ENCODE measurements at places on chromosomes 16 and 17.

DNA sequence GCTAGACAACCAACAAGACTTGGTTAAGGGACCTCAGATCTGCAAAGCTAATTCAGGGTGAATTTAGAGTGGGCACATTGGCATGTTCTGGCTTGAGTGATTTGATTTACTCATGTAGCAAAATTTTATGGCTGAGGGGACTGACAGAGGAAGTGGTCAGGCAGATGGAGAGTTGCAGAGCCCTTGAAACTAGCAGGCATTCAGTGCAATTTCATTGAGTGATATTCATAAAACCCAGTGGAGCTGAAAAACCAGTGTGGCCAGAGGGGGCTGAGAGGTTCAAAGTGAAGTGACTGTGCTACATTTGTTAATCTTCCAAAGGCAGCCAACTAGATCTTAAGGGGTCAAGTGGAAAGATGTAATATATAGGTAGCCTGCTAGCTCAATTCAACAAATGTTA lies 2.2 kb upstream of the TMEM94 start:
- no peak for DNase-seq

- no peak for DNase-seq
Observed at GRCh38 chr16:27386674-27387073, 15.3 kb upstream of the IL21R start.

GRCh38 chr16:12589676-12590075 lies 214.0 kb downstream of the CPPED1 start:
- DNase-seq: no peak

DNA sequence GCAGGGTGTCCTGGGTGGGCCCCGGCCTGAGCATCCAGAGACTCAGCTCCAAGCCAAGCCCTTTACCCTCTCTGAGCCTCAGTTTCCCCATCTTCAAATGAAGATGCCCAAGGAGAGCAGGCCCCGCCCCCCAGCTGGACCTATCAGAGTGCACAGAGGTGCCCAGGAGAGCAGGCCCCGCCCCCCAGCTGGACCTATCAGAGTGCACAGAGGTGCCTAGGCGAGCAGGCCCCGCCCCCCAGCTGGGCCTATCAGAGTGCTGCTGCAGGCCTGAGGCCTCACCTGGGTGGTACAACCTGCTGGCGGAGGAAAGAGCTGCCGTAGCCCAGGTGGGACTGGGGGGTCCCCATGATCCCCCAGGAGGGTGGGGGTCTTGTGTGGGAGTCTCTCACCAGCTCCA lies 3.4 kb upstream of the SSTR5 start:
- no peak for DNase-seq

DNA sequence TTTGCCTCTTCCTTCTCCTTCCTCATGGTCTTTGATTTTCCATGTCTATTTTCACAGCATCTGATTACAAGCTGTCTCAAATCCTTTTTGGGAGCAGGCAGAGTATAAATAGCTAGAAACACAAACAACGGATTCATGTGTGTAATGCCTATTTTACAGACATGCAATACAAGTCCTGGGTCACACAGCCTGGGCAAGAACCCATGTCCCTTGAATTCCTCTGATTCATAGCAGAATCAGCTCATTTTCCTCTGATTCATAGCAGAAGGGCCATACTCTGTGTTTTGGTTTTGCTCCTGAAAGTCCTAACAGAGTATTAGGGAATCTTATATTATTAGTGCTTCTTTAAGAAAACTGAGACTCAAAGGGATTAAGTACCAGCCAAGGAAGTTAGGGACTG lies 71.3 kb downstream of the IRX5 start:
- no peak for DNase-seq

GRCh38 chr17:43994272-43995149 lies 9.9 kb upstream of the NAGS start:
- no peak for DNase-seq

- DNase-seq: no peak
Observed at GRCh38 chr17:7509937-7510336, 25.8 kb downstream of the POLR2A start.

- DNase-seq: no peak
Observed at GRCh38 chr17:34024806-34025551, 230.1 kb upstream of the CCL2 start.

DNA sequence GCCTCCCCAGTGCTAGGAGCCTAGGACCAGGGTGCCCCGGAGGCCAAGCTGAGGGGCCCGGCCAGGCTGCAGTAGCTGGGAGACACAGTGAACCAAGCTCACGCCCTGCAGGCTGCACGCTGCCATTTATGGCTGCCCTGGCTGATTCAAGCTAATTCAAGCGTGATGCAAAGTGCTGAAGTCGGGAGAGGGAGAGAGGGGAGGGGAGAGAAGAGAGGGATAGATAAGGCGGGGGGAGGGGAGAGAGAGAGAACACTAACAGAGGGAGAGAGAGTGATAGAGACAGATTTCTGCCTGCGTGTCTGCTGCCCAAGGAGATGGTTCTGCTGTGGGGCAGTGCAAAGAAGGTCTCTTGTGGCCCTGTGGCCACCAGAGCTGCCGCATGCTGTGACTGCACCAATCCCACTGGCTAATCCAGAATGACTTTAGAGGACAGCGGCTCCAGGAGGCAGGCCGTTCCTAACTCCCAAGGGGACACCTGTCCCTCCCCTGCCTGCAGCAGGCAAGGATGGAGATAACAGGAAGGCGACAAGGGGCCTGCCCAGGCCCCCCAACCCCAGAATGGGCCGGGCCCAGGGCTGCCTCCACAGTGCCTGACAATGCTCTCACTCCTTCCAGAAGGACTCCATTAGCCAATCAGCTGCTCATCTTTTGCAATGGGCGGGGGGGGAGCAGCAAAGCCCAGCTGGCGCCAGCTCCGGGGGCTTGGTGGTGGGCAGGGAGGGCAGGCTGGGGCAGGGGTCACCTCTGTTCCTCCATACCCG lies 12.9 kb downstream of the MXRA7 start:
- no peak for DNase-seq

DNA sequence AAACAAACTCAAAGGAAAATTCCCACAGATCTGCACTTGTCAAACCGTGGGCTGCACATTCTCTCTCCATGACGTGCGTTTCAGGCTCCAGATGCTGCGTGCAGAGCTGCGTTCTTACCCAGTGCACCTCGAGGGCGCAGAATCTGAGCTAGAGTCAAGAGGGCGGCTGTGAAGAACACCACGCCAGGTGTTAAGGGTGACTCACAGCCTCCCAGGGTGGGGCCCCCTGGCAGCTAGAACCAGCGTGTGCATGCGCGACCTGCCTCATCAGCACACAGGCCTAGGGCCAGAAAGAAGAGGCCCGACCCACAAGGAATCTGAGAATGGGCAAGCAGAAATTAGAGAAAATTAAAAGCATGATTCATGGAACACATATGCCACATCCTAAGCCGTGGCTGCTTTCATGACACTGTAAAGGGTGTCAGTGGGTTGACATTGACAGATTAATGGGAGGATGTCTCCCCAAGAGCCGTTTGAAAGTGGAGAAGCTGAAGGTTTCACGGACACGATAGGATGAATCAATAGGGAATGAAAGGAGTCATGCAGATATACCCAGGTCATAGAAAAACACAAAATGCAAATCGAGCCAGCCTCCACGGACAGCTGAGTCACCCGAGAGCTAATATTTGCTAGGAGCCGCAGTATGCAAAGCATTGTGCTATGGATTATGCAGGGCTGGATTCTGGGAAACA lies 29.0 kb downstream of the MARCHF10 start:
- DNase-seq: peak; percentile 57

DNA sequence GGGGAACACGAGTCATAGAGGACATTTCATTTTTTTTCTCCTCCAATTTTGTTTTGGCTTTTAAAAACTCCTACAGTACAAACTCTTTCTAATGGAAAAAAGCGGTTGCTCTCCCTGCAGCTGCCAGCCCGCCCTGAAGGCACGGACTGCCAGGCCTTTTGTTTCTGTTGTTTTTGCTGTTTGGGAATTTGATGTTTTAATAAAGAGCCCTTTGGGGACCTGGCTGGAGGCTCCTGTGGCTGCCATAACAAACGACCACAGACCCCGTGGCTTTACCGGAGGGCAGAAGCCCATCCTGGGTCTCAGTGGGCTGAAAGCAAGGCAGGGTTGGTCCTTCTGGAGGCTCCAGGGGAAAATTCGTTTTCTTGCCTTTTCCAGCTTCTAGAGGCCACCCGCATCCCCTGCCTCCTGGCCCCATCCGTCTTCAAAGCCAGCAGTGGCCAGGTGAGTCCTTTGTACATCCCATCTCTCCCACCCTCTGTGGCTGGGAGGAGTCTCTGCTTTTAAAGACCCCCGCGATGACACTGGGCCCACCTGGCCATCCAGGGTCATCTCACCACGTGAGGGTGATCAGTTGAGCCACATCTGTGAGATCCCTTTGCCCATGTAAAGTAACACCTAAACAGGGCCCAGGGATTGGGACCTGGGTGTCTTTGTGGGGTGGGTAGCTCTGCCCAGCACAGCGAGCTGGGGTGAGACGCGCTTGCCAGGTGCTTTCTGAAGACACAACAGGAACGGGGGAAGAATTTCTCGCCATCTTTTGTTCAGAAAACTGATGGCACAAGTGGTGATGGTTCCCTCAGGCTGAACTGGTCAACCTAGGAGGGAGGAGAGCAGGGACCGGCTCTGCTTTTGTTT lies 113.9 kb downstream of the BANP start:
- no peak for DNase-seq

GRCh38 chr17:41322903-41323895 lies 7.7 kb upstream of the KRTAP17-1 start:
- DNase-seq: no peak

DNA sequence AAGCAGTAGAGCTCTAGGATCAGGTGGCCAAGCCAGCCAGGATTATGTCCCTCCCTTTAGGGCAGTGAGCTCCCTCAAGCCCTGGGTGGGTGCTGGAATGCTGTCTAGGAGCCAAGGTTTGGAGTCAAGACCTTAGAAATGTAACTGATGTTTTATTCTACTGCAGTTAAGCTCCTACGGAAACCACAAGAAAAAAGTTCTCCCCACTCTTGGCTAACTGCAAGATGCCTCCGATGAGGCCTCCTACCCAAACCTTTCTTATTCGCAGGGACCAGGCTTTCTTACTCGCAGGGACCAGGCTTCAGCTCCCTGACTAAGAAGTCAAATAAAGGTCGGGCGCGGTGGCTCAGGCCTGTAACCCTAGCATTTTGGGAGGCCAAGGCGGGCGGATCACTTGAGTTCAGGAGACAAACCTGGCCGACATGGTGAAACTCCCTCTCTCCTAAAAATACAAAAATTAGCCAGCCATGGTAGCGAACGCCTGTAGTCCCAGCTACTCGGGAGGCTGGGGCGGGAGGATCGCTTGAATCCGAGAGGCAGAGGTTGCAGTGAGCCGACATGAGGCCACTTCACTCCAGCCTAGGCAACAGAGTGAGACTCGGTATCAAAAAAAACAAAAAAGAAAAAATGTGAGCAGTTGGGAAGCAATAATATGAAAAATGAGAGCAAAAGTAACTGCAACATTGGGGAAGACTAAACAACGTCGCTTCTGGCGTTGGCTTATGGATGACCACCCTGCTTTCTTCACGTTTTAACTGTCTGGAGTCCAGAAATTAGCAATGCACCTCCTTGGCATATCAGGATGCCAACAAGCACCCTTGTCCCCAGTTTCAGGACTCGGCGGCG lies 31.7 kb upstream of the ARL4D start:
- no peak for DNase-seq

DNA sequence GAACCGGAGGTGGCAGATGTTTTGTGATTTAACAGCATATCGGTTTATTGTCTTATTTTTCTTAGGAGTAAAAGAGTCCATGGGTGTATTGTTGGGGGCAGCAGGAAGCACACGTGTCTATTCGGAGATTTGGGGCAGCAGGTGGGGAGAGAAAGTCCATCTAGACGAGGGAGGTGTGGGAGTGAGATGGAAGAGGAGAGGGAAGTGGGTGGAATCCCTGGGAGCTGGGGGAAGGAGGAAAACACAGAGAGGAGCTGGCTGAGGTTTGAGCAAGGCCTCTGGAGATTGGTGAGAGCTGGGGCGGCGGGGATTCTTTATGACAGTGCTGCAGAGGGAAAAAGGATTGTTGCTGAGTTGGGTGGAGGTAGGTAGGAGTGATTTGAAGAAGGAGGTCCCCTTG lies 72.1 kb downstream of the PRKCB start:
- DNase-seq: no peak

GRCh38 chr16:49049191-49049590 lies 232.4 kb downstream of the CBLN1 start:
- DNase-seq: peak; percentile 3

DNA sequence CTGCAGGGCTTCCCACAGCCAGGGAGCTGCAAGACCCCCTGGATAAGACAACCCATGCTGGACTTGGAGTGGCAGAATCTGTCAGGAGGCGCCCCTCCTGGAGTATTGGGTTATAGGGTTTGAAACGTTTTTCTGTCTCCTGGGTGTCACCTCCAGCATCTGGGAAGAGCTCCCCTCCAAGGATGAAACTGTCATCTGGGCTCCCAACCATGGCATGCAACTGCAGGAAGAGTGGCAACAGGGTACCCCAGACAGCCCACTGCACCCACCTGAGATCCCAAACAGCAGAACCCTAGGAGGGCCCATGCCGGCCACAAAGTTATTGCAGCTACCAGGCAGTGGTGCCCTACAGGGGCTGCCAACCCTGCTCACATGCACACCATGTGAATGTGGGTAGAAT lies 636 bp upstream of the GSG1L start:
- DNase-seq: no peak

- no peak for DNase-seq
Observed at GRCh38 chr17:34762078-34762477, 182.7 kb downstream of the TMEM132E start.

DNA sequence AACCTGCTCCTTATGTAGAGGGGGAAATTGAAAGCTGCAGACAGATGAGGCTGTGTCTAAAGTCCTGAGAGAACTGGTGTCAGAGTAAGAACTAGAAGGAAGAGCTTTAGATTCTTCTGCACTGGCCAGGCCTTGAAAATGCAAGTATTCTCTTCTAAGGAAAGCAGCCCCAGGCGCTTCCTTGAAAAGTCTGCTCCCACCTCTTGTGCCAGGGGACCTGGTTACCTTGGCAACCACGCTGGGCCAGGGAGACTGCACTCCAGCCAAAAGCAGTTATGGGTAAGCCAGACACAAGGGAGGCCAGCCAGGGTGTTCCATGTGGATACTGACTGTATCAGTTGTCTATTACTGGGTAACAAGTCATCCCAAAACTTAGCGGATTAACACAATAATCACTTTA lies 228.6 kb upstream of the SDK2 start:
- no peak for DNase-seq

DNA sequence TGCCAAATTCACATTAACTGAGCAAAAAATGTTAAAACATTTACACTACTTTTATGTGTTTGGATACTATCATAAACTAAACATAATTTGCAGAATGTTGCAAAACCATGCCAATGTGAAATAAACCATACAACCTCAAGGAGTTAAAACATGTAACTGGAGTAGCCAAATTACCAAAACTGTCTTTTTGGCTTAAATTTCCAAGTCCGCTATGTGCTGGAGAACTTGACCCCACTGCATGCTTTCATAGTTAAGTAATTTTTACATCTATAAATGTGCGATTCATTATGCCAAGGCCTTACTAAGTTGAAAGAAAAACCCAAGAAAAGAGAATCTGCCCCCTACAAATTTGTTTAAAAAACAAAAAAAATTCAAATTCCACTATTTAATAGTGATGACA lies 28.2 kb downstream of the BRD7 start:
- DNase-seq: no peak
